T-cell (primary cell): ENCODE measurements at places on chromosomes 4 and X.

DNA sequence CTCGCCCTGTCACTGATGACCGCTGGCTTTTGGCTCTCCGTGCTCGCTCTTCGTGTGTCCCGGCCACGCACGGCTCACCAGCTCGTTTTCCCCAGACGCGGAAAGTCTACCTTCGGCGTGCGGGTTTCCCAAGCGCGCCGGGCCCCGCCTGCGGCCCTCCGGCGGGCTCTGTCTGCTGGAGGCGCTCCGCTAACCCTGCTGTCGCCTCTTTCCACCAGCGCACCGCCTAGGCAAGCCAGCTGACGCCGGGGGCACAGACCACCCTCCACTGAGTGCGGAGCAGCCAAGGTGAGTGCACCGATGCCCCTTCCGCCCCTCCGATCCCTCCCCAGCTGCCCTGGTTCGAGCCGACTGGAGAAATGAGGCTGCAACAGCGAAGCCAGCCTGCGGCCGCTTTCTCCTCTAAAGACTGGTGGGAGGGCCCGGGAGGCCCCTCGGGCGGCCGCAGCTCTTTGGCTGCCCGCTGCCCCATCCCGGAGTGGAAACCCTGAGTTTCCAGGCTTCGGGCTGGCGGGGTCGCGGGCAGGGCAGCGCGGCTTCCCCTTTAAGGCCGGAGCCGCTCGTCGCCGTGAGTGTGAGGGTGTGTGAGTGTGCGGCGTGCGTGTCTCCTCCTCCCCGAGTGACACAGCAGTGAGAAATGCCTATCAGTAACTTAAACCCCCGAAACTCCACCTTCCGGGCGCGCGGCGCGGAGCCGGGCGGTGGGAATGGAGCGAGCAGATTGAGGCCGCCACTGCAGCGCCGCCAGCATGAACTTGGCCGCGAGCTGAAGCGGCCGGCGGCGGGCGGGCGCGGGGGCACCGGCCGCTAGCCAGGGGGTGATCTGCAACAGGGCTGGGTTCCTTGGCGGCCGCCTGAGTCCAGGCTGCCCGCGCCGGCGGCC, at the start of gene MAMLD1:
Gene MAMLD1 (plus strand): TSS at position 719 of the 883 bp plus-strand sequence. CDS start 82,200 bp downstream, outside the sequence.
- no peaks in the 10 kb centered on the region for H3K36me3 ChIP-seq
- no peaks in the 10 kb centered on the region for H3K4me1 ChIP-seq
- peak within 1 kb of the TSS; percentile 71 for H3K4me3 ChIP-seq
- peaks cover 35% of the 10 kb centered on the region for H3K27me3 ChIP-seq

GRCh38 chr4:65983061-65983460, 312.8 kb upstream of the EPHA5 start:
- H3K36me3 ChIP-seq = no peaks in the 10 kb centered on the region
- DNase-seq = no peak
- H3K4me3 ChIP-seq = no peak overlapping the region
- no peaks in the 10 kb centered on the region for H3K27me3 ChIP-seq
- H3K4me1 ChIP-seq = no peaks in the 10 kb centered on the region

DNA sequence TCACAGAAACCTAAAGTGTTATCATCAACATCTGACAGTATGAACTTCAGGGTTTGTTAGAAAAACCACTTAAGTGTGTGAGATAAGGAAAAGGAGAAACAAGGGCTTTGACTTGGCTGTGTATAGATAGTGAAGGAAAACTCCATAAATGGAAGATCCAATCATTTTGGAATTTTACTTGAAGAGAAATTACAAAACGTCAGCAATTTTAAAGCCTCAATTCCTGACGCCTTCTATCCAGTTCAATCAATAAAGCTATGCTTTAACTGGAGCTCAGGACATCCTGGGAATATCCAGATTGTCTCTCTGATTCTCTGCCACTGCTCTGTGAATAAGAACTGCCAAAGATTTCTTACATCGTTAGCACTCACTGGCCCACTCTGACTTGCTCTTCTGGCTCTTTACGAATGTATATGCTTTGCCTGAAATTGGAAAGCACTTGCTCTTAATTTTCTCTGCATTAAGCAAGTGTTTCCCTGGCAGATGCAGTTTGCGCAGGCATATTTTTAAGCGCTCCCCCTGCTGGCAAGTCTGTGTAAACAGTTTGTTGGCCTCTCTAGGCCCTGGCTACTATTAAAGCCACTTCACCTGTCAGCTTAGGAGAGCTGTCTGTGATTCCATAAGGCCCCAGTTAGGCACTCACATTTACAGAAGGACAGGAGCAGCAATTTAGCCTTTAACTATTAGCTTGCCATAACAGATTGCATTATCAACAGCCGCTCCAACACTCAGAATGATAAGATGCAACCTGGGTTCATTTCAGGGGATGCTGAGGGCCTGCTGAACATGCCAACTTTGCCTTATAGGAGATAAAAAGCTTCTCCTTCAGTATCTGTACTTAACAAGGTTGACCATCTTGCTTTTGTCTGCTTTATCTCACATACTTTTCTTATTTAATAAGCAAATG, 251.4 kb upstream of the DDX53 start:
- no peaks in the 10 kb centered on the region for H3K27me3 ChIP-seq
- no peak overlapping the region for H3K27ac ChIP-seq
- no peak overlapping the region for H3K4me3 ChIP-seq
- no peaks in the 10 kb centered on the region for H3K4me1 ChIP-seq
- H3K36me3 ChIP-seq = no peaks in the 10 kb centered on the region

DNA sequence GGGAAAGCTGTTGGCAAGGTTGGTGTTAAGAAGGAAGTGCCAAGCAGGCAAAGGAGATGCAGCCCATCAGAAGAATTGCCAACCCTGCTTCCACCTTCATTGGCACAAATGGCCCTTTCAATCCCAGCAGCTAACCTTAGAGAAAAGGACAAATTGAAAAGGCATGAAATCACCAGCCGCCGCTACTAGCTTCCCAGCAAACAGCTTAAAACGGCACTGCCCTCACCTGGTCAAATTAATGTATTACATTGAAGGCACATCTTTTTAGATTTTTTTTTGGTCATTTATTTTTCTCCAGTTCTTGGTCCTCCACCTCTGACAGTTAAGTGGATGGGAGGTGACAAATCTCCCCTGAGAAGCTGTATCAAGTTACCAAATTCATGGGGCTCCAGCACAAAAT, 51.0 kb upstream of the NHSL2 start:
- no peaks in the 10 kb centered on the region for H3K36me3 ChIP-seq
- no peaks in the 10 kb centered on the region for H3K4me1 ChIP-seq
- H3K27me3 ChIP-seq = no peaks in the 10 kb centered on the region

GRCh38 chr4:121881158-121881557, 10.9 kb upstream of the BBS7 start:
- no peak for DNase-seq
- H3K36me3 ChIP-seq = no peaks in the 10 kb centered on the region
- H3K27me3 ChIP-seq = no peaks in the 10 kb centered on the region
- no peak overlapping the region for H3K4me3 ChIP-seq
- no peak overlapping the region for H3K27ac ChIP-seq

DNA sequence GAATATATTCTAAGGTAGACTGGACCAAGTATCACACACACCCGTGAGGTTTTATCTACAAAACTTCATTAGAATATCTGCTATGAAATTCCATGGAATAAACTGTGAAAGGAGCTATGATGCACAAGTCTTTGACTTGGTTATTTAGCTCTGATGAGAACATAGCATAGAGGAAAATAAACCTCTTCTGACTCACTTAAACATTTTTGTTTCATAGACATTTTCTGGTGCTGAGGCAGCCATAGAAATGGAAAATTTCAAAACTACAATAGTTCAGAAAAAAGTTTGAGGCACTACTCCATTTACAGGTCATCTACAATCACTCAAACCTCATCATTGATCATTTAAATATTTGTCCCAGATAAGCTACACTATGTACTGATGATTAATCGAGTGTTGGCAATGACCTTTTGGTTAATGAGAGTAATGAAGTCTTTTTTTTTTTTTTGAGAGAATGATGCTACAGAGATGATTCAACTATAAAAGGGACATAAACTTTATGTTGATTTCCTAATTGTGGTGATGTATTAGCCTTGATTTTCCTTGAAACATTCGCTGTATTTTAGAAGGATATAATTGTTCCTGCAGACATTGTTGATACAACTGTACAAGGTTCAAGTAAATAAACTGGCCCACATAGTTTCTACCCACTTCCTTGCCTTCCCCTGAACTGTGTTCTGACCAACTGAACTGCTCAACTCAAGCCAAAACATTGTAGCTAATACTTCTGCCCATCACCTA, 77.5 kb downstream of the AREG start:
- H3K27me3 ChIP-seq = no peaks in the 10 kb centered on the region
- no peak overlapping the region for H3K4me3 ChIP-seq
